ENCODE measurements at places on chromosomes 7 and 10. TPM values are rescaled to one million over a fixed set of nuclear protein-coding genes. Genes with fewer than 3 reads are reported as not detected.

Gene TMEM270
- polyA plus RNA-seq = 0.09 TPM

Gene ANKRD61
- polyA plus RNA-seq = 0.06 TPM

Gene ABLIM1
- 46.7 TPM for polyA plus RNA-seq

Gene CLCN1
- 0.05 TPM for polyA plus RNA-seq

Gene CALN1
- 0.13 TPM for polyA plus RNA-seq

Gene DGKI
- polyA plus RNA-seq = 1.8 TPM

Gene ITGA8
- 34.0 TPM for polyA plus RNA-seq

Gene FAM237B
- polyA plus RNA-seq = not detected

Gene CCL26
- 1.1 TPM for polyA plus RNA-seq

Gene TACR2
- 121 TPM for polyA plus RNA-seq

Gene SFTPD
- polyA plus RNA-seq = 0.47 TPM

- DNase-seq = no peak
Observed at GRCh38 chr7:143171697-143172096, 11.5 kb upstream of the TAS2R39 start.

- DNase-seq = no peak
Observed at GRCh38 chr10:102752934-102753664, 9.4 kb downstream of the WBP1L start.

- no peak for DNase-seq
Observed at GRCh38 chr10:22945934-22946673, 18.3 kb downstream of the ARMC3 start.

DNA sequence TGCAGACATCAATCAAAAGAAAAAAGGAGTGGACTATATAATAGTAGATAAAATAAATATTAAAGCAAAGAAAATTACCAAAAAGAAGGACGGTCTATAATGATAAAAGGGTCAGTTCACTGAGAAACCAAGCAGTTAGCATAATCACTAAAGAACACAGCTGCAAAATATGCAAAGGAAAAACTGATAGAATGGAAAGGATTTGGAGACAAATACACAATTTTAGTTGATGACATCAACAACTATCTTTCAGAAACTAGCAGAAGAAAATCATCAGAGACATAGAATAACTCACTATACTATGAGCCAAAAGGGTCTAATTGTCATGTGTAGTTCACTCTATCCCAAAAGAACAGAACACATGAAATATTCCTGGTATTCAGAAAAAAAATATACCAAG lies 316.4 kb upstream of the IGFBP3 start:
- DNase-seq = no peak

- no peak for DNase-seq
Observed at GRCh38 chr10:12944931-12945330, 56.6 kb downstream of the CCDC3 start.

DNA sequence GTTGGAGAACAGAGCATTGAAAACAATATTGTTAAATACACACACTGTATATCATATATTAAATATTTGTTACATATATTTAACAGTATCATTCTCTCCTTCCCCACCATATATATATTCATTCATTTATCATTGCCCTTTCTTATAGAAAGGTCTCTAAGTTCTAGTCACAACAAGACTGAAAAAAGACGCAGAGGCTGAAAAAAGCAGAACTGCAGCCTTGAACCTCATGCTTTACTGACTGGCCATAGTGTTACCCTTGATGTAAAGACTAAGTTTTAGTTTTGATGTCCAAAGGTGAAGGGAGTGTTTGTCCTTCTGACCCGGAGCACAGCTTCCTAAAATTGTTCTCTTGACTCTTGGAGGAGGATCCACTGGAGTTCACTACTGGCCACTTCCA lies 247.9 kb downstream of the PTEN start:
- DNase-seq = no peak

DNA sequence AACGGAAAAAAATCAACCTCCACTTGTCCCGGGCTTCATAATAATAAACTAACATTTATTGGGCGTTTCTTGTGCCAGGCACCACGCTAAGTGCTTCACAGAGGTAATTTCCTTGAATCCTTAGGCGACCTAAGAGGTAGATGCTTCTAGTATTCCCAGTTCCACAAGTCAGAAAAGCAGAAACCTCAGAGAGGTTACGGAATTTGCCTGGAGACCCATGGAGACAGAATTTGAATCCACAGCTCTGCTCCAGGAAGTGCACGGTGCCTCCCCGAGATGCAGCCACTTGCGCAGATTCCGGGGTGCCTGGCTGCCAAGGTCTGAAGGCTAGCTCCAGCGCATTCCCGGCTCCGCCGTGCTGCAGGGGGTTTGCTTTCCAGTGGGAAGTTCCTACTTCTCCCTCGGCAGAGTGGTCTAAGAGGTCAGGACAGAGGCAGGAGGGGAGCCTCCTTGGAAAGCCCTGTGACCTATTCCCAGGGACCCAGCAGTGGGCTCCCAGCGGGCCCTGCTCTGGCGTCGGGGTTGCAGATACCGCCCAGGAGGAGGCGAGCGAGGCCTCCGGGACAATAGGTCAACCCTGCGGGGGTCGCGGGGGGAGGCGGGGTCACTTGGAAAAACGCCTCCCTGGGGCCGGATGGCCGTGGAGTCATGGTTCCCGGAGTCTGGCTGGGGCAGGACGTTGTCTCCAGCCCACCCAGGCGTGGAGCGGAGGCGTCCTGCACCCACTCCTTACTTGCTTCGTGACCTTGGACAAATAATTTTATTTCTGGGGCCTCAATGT lies 10.1 kb upstream of the NKX2-3 start:
- DNase-seq = no peak

DNA sequence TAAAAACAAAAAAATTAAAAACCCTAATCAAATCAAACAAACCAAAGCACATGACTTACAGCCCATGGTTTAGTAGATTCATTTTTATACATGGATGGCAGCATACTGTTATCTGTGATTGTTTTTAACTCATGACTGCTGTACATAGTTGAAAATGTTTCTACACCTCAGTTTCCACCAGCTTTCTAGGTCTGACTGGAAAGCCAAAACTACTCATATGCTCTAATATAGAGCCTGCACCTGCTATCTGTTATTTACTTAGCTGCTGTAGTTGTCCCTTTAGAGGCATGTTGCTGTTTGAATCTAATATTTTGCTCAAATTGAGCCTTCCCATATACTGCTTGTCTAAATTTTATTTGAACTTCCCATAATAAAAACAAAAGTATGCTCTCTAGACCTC lies 289.9 kb upstream of the LRRN3 start:
- no peak for DNase-seq

- DNase-seq = no peak
Observed at GRCh38 chr7:158259671-158260418, 327.8 kb downstream of the PTPRN2 start.

GRCh38 chr7:144050093-144050492 lies 1.3 kb downstream of the OR2A5 start:
- DNase-seq = no peak

- DNase-seq = no peak
Observed at GRCh38 chr7:13282377-13282980, 595.0 kb downstream of the ARL4A start.

- DNase-seq = no peak
Observed at GRCh38 chr10:92914478-92915325, 66.4 kb downstream of the EXOC6 start.

- no peak for DNase-seq
Observed at GRCh38 chr10:112115781-112116385, 67.7 kb downstream of the GPAM start.

- DNase-seq = no peak
Observed at GRCh38 chr10:2022401-2022800, 285.1 kb upstream of the ADARB2 start.

Measured in urinary bladder (tissue), 4 donors.